Activated T-helper 1 cell treated with anti-CD3 and anti-CD28 coated beads, Interleukin-12 subunit alpha, Interleukin-12 subunit beta, Interleukin-2, Interleukin-4 antibody, amounts not matched to agents 30 ng/mL and 10 ng/mL and 1 ng/mL, durations not matched to agents 14 hours and 24 hours and 36 hours (primary cell): ENCODE measurements at places on chromosomes 3 and 15. TPM values are rescaled to one million over a fixed set of nuclear protein-coding genes. Genes with fewer than 3 reads are reported as not detected.

GRCh38 chr3:54780336-54780735, 147.5 kb downstream of the LRTM1 start:
- no peak for DNase-seq

DNA sequence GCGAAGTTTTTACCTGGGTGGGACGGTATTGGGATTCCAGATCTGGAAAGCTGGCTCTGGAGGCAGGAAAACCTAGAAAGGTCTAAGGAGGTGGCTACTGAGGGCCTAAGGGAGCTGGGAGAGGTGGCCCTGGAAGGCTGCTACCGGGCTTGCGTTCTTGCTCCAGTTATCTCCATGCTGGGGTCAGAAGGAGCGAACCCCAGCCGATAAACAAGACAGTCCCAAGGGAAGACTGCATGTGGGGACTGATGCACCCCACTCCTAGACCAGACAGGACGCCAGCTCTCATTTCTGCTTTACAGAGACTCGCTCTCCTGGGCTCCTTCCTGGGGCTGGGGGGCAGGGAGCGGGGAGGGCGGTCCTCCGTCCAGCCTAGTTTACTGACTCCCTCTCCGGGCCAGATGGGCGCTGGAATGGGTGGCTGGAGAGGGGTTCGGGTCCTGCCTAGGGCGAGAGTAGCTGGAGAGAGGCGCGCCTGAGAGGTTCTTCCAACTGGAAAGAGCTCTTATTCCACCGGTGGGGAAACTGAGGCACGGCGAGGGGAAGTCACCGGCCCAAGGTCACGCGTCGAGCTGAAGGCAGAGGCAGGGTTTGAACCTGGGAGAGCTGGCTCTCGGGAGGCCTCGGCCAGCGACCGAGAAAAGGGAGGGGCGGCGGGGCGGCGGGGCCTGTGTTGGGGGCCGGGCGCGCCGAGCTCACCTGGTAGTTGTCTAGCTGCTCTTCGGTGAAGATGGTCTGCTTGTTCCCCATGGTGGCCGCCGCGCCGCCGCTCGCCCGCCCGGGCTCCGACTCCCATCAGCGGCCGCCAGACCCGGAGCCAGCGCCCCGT, 565 bp downstream of the CIB2 start:
- no peak for DNase-seq

DNA sequence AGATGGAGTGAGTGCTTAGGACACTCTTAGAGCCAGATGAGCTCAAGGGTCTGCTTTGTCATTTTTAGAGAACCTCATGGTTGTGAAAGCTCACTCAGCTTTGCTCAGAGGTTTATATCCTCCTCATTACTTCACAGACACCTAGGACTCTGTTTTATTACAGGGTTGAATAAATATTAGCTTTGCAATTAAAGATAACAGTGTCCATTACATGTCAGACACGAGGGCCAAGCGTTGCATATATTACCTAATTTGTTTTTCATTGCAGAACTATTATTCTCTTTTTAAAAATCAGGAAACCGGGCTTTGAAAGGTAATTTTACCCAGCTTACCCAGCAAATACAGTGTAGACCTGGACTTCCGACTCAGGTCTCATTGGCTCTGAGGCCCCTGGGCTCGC, 16.1 kb downstream of the MAP6D1 start:
- no peak for DNase-seq

GRCh38 chr15:27820232-27820631, 278.9 kb downstream of the OCA2 start:
- DNase-seq, result no peak

DNA sequence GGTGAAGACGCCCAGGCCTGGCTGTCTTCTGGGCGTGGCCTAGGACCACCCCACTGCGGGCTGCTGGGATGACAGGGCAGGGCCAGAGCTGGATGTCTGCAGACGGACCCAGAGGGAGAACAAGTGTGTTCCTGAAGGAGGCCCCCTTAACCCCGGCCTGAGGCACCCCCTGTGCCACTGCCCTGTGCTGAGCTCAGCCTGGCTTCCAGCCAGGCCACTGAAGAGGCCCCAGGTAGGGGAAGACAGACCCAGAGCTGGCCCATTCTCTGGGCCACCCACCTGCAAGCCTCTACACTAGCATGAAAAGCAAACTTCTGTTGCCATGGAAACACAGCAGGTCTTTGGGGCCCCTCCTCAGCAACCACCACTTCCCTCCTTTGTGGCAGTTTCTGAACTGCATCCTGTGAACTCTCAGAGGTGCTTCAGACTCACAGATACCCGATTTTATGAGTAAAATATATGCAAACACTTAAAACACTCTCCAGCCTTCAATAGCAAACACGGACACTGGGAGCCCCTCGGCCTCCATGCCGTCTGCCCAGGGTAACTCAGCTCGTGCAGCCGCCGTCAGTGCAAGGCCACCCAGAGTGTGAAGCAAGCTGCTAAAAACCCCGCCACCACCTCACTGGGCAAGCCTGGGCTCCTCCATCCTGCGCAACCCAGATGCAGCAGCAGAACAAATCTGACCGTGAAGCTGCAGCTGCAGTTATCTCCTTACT, 42.5 kb downstream of the CMTM6 start:
- peak; percentile 79 for DNase-seq

- no peak for DNase-seq
Measured at GRCh38 chr15:99476413-99477222, 89.2 kb upstream of the MEF2A start.

GRCh38 chr15:85475317-85475701, 94.9 kb downstream of the AKAP13 start:
- no peak for DNase-seq

DNA sequence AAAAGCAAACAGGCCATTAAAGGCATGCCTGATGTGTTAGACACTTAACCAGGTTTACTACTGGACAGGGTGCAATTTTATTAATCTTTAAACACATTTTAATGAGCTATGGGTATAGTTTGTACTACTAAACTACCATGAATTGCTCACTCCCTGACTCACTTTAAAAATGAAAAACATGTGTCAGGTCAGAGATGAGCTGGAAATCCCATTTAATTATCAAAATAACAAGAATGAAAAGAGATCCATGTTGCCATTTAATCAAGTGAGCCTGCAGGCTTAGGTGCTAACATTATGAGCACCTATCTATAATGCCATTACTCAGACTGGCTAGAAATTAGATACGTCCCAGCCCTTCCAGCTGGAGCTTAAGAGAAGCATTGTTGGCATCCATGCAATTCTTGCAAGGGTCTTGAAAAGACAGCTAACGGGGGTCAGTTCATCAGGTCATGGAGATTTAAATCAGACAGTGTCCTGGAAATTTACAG, 224.4 kb downstream of the THRB start:
- DNase-seq, result no peak

- no peak for DNase-seq
Measured at GRCh38 chr15:52240166-52240565, 49.0 kb upstream of the GNB5 start.

DNA sequence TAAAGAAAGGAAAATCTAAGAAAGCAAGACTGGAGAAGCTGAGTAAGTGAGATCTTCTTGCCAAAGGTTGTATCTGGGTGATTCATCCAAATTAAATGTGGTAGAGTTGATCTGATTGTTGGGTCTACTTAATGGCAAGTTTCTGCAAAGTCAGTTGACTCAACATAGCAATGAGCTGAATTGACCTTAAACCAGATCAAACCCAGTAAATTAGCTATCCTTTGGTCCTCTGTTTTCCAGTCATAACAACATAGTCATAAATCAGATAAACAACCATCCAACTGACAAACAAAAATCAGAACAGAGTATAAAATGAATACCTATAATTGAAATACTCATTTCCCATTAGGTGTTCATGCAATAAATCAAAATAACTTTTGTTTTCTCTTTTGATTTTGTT, 142.6 kb upstream of the CFAP20DC start:
- no peak for DNase-seq

- no peak for DNase-seq
Measured at GRCh38 chr3:166860217-166860616, 519.9 kb downstream of the ZBBX start.

DNA sequence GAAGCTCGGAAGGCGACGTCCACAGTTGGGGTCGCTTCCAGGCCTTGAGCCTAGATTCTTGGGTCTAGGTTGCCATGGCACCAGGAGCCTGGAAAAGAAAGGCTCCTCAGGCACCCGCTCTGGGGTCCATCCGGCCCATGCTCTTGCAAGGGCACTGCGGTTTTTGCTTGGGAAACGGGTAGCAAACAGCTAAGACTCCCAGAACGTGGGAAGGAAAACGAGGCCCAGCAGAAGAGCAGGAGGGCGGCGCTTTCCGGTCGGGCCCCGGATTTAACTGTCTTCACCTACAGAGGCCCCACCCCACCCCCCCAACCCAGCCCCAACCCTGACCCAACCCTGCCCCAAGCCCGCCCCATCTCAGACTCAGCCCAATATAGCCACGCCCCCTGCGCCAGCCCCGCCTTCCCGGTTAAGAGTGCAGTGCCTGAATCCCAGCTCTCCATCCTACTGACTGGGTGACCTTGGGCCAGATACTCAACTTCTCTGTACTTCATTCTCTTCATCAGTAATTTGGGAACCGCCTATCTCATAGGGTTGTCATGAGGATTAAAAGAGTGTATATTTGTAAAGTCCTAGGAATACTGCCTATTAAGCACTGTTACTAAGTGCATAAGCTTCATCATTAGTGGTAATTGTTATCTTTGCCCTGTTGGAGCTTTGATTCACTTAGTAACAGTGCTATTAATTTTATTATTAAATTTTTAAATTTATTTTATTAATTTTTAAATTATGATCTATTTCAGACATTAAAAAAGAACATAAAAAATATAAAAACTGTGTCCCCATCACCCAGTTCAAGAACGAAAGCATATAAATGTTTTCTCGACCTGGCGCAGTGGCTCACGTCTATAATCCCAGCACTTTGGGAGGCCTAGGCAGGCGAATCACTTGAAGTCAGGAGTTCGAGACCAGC, 28.4 kb upstream of the SMAD6 start:
- DNase-seq, result no peak

DNA sequence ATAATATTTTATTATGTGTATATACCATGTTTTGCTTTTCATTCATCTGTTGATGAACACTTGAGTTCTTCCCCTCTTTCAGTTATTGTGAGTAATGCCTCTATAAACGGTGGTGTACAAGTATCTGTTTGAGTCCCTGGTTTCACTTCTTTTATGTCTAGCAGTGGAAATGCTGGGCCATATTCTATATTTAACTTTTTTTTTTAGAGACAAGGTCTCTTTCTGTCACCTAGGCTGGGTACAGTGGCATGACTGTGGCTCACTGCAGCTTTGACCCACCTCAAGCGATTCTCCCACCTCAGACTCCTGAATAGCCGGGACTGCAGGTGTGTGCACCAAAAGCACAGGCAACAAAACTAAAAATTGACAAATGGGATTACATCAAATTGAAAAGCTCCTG, 19.9 kb downstream of the GOLM2 start:
- DNase-seq, result no peak

DNA sequence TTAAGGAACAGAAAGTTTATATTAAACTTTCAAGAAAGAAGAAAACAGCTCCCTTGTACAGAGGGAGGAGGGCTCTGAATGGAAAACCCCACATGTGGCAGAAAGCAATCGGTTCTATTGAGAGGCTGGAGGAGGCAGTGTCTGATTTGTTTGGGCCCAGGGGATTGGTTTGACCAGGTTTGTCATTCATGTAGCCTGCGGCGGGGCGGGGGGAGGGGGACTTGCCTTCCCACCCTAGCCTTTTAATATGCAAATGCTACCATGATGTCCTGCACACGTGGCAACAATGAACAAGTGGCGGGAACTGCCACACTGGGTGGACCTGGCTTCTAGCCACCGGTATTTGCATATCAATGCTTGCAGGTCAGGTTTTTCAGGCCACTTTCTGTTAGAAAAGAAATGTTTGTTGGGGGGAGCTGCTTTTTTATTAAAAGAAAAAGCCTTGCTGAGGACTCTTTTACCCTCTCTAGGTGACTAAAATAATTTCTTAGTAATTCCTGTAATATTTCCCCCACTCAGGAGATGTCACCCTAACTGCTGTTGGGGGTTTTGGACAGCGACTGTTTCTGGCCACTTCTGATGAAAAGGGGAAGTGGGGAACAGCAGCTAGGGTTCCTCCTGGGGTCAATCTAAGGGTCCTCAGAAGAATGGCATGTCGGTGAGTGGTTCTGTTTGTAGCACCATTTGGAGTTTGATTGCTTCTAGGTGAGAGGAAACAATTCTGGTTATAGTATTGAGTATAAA, 691.2 kb downstream of the TBL1XR1 start:
- no peak for DNase-seq

GRCh38 chr15:80777826-80778620, 1.1 kb upstream of the CEMIP start:
- no peak for DNase-seq

DNA sequence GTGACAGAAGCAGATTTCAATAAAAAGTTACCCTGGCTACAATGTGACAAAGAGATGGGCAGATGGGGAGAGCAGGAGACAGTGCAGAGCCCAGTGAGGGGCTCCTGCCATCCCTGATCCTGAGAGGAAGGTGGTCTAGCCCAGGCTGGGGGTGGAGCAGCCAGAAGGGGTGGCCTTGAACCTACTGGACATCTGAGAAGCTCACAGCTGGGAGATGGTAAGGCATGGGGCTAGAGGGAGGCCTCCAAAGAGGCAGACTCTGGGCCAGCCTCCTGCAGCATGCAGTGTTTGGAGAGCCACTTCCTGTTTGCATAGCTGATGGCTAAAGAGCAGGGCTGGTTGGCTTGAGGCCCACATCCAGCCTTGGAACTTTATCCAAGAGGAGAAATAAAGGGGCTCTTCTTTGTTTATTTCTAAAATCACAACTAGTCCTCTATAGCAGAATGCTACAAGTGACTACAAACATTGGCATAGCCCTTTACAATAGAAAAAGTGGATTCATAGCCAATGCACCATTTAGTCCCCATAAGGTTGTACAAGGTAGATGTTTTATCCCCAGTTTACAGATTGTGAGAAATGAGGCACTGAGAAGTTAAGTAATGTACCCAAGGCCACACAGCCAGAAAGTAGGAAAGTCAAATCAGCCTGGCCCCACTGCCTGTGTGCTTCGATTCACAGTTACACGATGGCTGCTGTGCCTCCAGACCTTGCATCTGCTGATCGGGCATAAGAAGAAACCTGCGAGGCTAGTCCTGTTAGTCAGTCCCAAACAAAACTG, 4.6 kb downstream of the EFCC1 start:
- no peak for DNase-seq

Gene SCN11A
- 0.05 TPM in 1 of 2 replicates, not detected in the other for total RNA-seq

Gene KCNMB2
- not detected in 2 replicates for total RNA-seq

Gene IGDCC3
- not detected in 2 replicates for total RNA-seq

Gene MUSTN1
- 1.7 TPM in 1 of 2 replicates, not detected in the other for total RNA-seq

Gene GOLGA8T
- total RNA-seq, result 0.22 TPM in 1 of 2 replicates, not detected in the other
